Nucleus accumbens (tissue), 56 donors: ENCODE measurements at places on chromosomes 4 and X.

- no peak for DNase-seq
These were observed 37.2 kb upstream of the SCRG1 start for GRCh38 chr4:173436149-173436579.

DNA sequence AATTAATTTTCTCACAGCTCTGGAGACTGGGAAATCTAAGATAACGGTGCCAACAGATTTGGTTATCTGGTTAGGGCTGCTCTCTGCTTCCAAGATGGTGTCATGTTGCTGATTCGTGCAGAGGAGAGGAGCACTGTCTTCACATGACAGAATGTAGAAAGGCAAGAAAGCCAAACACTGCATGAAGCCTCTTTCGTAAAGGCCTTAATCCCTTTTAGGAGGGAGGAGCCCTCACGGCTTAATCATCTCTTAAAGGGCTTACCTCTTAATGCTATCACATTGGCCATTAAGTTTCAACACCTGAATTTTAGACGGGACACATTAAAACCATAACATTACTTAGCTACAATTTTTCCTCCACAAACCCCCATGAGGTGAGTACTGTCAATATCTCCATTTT is 174.1 kb downstream of the COX18 start:
- DNase-seq = no peak

DNA sequence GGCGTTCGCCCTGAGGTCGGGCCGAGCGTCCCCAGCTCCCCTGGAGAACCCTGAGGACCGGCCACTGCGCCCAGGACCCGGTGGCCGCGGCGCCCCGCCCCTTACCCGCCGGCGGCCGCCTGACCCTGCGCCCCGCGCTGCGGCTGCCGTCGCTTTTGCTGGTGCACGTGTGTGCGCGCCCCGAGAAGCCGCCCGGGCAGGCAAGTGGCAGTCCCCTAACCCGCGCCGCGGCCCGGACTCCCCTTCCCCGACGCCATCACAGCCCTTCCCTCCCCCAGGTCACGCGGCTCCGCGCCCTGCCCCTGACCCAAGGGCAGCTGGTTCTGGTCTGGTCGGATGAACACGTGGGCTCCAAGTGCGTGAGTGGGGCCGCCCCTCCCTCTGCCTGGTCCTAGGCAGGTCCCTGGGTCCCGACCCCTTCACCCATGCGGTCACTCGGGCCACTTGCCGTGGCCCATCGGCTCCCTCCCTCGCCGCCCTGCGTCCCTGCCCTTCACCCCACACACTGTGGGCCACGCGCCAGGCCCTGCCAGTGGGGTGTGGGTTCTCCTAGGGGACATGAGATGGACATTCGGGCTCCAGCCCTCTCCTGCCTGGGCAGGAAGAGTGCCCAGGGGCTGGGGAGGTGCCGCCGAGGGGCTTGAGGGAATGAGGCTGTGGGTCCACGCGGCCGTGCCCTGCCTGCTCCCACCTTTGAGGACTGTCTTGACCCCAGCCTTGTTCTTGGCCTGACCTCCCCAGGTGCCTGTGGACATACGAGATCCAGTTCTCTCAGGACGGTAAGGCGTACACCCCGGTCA is 8.0 kb upstream of the FGFRL1 start:
- no peak for DNase-seq

DNA sequence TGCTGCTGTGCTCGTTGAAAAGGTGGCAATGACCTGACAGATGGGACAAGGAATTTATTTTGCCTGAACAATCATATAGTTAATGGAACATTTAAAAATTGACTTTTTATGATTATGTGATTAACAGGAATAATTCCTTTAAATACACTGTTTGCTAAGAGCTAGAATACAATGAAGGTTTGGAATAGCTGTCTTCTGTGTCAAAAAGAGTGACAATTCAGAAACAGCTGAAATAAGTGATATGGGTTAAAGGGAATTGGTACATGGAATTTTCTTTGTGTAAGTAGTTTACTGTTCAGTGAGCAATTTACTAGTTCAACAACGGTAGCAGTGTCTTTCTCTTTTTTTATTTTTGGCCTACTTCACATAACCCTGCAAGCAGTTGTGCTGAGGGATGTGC is 1083.5 kb upstream of the GRID2 start:
- no peak for DNase-seq

GRCh38 chrX:118714521-118714920 is 12.9 kb upstream of the IL13RA1 start:
- no peak for DNase-seq

DNA sequence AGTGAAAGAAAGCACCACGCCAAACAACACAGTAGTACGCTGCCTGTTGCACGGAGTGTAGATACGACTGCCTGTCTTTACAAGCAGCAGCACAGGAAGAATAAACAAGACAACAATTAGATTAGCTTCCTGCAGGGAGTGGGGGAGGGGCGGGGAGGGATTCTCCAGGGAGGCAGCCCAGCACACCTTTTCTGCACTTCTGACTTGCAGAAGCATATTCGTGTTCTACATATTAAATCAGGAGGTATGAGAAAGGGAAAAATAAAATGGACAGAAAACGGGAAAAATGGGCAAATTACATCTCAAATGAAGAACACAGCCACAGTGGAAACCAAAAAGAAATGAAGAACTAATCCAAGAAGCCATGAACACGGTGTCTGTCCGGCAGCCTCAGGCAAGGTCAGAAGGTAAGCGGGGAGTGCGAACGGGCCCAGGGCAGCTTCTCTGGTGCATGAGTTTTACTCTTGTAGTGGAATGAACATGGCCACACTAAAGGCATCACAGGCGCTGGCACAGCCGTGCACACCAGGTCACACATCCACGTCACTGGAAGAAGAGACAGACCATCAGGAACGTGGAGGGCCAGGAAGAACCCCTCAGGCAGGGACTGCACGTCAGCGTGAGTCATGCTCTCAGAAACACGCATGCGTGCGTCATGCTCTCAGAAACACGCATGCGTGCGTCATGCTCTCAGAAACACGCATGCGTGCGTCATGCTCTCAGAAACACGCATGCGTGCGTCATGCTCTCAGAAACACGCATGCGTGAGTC is 20.1 kb upstream of the ADRA2C start:
- DNase-seq = no peak

GRCh38 chr4:100486496-100486895 is 31.3 kb downstream of the EMCN start:
- no peak for DNase-seq

DNA sequence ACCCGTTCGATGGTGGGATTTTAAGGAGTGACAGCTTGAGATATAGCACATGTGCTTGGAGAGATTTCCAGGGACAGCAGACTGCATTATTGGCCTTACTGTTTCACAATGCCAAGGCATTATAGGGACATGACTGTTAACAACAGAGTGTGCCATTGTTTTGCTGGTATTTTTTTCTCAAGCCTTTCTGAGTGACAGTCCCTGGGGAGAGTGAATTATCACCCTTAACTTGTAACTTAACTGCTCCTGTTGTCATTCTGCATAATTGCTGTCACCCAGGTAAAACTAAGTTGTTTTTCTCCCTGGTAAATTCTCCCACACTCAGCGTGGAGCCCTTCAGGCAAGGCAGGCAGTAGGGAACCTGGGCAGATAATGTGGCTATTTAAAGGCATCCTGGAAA is 989.2 kb upstream of the LCORL start:
- DNase-seq = no peak

DNA sequence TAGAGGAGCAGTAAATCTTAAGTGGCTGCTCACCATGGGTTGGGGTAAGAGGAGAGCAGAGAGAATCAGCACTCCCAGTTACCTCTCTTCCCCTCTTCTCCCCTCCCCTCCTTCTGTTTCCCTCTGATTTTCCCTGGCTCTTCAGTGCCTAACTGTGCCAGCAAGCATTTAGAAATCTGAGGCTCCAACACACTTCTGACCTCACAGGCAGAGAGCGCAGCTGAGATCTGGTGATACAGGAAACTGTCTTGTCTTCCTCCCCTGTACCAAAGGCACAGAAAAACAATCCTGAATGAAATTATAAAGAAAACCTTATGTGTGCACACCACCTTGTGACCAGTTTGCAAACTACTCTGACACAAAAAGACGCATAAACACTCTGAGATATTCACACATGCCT is 82.4 kb upstream of the SMIM10 start:
- DNase-seq = no peak

DNA sequence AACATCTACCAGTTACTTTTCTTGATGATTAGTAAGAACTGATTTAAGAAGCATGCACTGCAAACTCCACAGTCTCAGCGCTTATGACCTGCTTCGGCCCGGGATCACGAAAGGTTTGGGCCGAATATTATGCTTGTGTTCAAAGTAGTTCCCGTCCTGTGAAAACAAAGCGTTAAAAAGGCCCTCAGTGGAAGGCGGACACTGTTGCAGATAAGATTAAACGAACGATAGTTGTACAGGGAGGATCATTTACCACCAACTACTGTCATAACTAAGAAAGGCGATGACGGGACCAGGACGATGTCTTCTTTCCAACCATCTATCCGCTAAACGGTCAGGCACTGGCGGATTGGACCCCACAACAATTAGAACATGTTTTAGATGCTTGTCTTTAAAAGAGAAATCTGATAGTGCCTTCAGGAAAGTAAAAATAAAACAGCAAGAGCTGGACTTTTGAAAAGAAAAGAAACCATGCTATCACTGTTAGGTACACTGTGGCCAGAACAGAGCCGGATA is 21.1 kb downstream of the PDLIM3 start:
- no peak for DNase-seq

GRCh38 chrX:115522952-115523351 is 38.0 kb upstream of the PLS3 start:
- DNase-seq = no peak

DNA sequence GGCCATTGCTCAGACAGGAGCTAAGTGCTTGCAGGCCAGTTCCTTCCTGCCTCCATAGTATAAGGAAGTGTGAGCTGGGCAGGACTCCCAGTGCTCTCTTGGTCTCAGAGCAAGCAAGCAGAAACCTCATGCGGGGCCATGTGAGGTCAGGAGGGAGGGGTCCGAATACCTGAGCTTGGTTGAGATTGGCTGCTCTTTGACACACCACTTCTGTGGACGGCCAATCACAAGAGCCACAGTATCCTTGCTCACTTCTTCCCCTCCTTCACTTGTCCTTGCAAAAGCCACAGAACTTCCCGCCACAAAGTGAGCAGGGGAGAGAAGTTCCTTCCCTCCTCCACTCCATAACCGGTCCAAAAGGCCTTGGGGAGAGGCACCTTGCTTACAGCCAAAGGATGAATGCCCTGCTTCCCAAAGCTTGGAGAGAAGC is 56.7 kb downstream of the PRPS1 start:
- peak; percentile 3 for DNase-seq

DNA sequence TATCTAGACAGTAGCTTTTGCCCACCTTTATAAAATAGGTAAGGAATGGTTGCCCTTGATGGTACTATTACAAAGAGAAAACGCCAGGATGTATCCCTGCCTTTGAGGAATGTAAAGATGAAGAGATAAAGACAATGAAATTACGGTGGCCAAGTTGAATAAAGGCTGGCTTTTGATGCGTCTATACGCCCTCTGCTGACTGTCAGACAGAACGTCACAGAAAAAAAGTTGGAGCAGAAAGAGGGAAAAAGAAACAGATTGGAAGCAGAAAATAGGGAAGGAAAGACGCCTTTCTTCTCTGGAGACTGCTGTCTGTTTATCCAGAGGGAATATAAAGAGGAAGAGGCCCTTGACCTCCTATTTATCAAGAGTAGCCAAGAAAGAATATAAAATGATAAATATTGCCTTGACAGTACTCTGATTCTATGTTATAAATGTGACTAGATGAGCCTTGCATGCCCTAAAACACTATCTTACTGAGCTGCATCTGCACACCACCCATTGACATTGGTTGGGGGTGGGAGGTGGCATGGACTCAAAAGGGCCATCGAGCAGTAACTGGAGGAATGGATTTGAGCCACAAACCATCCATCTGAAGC is 30.6 kb downstream of the PCDH19 start:
- DNase-seq = no peak

DNA sequence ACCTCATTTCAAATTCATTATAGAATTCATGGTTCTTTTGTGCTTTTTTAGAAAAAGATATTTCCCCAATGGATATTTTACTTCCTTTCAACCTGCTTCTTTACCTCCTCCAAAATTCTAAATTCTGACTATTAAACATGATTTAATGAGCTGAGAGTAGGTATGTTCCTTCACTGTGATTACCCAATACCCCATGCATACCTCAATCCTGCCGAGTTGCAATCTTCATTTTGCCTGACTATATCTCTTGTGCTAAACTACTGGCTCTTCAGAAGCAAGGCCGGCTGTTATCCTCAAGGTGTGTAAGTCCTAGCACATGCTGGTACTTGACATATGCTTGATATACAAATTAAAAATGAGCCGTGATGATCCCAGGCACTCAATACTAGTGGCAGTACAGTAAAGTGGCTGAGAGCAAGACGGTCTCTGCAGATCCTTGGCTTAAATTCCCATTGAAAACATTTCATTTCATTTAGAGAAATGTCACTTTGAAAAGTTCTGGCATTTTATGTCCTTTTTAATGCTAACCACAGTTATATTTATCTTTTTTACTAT is 320.4 kb downstream of the KCNIP4 start:
- DNase-seq = no peak

- no peak for DNase-seq
These were observed 132.2 kb downstream of the KLHL8 start for GRCh38 chr4:87088186-87088585.

DNA sequence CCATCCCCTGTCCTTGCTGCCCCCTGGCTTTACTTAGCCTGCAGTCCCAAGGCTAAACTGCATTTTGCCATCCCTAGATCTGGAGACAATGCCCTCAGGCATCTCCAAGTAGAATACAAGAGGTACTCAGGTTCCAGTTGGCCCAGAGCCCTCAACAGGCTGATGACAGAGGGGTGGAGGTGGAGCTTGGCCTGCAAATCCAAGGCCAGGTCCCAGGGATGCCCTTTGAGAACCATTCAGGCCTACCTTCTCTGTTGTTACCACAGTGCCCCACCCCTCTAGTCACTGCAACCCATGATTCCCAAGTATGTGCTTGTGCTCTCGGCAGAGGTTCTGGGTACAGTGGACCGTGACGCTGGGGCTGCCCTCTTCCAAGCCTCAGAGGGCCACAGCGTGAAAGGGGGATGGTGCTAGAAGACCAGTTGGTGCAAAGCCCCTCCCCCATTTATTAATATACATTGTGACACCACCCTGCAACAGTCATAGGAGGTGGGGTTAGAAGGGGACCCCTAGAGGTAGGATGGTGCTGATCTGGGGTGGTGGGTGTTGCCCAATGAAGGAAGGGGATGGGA is 6.4 kb upstream of the UBA1 start:
- DNase-seq = no peak

GRCh38 chrX:15607067-15607466 is 6.3 kb upstream of the ACE2 start:
- DNase-seq = no peak

DNA sequence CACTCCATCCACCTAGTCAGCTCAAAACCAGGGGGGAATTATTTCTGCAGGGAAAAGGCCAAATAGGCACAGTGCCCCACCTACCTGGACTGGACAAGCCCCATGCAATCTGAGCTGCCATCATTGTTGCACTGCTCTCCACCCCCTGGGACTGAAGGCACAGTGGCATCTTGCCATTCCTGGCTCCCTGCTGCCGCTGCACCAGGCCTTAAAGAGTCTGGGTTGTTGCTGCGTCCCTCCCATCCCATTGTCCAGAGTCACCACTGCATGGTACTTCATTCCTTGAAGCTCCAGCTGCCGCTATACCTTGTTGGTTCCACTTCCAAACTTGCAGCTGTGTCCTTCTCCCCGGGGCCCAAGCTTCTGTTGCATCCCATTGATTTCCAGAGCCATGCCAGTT is 629.7 kb downstream of the STIM2 start:
- no peak for DNase-seq
